ENCODE measurements at places on chromosomes 11 and 22. TPM values are rescaled to one million over a fixed set of nuclear protein-coding genes. Genes with fewer than 3 reads are reported as not detected.

DNA sequence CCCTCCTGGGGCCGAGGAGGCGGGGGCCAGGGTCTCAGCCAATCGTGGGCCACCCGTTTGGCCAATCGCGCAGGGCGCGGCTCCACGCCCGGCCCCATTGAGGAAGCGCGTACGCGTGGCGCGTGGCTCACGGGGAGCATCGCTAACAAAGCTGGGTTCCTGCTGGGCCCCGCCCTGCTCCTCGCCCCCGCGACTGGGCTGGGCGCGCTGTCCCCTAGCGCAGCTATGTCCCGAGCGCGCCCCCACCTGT lies 614 bp upstream of the ASCL2 start:
- DNase-seq = no peak

- DNase-seq = no peak
Observed at GRCh38 chr11:78438298-78438975, 20.8 kb upstream of the GAB2 start.

GRCh38 chr22:36818010-36818642 lies 1.3 kb upstream of the PVALB start:
- no peak for DNase-seq

The POU2AF2 gene
- not detected for total RNA-seq

DNA sequence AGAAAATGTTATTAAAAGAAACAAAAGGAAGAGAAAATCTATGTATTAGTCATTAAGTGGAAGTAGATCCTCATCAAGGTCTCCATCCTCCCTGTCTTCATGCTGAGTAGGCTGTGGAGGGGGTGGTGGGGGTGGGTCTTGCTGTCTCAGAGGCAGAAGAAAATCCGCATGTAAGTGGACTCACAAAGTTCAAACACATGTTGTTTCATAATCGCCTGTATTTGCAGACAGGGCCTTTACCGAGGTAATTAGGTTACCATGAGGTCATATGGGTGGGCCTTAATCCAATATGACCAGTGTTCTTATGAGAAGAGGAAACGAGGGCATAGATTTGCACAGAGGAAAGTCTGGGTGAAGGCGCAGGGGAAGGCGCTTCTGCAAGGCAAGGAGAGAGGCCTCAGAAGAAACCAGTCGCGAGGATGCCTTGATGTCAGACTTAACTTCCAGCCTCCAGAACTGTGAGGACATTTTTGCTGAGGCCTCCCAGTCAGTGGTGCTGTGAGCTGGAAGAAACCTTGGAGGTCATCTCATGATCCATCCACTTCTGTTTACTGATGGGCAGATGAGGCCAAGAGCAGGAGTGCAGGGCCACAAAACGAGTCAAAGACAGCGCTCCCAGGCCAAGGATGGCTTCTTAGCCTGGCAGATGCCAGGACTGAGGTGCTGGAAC lies 49.3 kb upstream of the THY1 start:
- DNase-seq = no peak

The BATF2 gene
- 0.34 TPM for total RNA-seq

The MMP1 gene
- 1,055 TPM for total RNA-seq

DNA sequence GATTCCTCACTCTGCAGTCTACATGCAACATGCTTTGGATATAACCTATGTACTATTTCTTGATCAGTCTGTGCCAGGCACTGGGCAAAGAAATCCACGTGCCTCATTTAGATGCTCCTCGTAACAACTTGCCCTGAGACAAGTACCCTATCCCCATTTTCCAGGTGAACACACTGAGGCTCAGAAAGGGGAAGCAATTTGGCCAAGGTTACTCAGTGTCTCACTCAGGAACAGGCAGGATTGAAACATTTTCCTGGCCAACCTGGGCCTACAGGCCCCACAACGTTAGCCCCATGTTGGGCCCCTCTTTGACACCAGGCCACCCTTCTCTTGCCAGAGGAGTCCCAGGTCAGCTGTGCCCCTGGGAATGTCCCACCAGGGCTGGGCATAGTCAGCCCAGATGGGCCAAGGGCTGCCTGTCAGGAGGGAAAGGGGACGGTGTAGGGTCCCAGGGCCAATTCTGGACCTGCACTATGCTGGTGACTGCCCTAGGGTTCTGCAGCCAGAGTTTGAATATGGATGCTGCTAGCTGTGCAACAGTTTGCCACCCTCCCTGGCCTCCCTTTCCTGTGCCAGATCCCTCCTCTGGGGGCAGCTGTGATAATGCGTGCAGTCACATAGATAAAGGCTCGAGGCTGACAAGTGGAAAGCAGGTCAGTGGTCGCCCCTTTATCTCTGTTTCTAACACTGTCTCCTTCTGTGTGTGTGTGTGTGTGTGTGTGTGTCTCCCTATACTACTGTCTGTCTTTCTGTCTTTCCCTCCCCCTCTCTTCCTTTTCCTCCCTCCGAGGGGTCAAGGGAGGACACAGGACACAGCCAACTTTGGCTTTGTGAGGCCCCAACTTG lies 10.4 kb upstream of the EMID1 start:
- no peak for DNase-seq

GRCh38 chr11:84310268-84310667 lies 1024.1 kb upstream of the CCDC90B start:
- DNase-seq = no peak

- no peak for DNase-seq
Observed at GRCh38 chr11:82872377-82873150, 27.7 kb downstream of the PRCP start.

All from dermis blood vessel endothelial cell (primary cell).